ENCODE measurements at places on chromosomes 3 and 15.
A peak's percentile ranks its signal among the peaks of the same experiment; 100 is the strongest.

DNA sequence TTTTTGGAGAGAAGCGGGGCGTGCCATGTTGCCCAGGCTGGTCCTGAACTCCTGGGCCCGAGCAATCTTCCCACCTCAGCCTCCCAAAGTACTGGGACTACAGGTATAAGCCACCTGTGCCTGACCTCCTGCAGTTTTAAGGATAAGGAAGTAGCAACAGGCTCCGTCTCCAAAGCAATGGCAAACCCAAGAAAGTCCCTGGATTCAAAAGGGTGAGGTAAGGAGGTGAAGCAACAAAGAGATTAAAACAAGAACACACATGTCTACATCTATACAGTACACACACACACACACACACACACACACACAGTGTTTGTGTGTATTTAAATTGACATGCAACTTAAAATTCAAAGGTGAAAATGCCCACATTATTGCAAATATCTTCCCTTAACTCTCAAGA lies 58.9 kb downstream of the ABCC5 start:
- no peak for DNase-seq

DNA sequence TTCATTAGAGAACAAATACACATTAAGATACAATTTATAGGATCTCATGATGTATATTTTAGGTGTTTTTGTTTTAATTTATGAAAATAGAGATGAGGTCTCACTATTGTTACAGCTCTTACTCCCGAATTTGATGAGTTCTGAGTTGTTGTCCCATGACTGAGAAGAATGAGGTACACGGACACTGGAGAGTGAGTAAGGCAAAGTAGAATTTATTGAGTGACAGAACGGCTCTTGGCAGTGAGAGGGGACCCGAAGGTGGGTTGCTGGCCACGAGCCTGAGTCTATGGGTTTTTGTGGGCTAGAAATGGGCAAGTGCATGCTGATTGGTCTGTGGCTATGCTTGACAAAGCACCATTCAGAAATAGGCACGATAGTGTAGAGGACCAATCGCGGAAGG lies 3.1 kb upstream of the RNF168 start:
- DNase-seq: no peak

DNA sequence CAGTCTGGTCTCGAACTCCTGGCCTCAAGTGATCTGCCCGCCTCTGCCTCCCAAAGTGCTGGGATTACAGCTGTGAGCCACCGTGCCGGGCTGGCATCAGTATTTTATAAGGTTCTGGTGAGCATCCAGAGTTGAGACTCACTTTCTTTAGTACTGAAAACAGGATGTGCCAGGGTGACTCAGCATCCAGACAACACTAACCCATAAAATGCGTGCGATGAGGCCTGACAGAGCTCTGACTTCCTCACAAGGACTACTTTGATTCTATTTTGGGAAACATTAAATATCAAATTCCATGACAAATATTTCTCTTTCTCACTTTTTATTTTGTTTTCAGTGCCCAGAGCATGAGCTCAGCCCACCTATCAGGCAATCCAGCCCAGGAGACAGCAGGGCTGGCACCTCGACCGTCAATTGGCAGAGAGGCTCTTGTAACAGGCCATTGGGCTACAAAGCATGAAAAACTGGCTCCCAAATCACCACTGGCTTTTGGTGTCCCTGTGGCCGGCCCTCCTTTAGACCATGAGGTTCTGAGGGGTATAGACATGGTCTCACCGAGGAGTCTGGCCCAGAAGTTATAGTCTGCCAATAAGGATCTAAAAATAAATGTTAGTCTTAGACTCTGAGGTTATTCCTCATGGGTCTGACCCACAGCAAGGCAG lies 75.0 kb downstream of the FEM1B start:
- DNase-seq: peak; percentile 91

- DNase-seq: peak; percentile 95
These were observed 1.2 kb downstream of the RAB43 start for GRCh38 chr3:129120254-129121004.

DNA sequence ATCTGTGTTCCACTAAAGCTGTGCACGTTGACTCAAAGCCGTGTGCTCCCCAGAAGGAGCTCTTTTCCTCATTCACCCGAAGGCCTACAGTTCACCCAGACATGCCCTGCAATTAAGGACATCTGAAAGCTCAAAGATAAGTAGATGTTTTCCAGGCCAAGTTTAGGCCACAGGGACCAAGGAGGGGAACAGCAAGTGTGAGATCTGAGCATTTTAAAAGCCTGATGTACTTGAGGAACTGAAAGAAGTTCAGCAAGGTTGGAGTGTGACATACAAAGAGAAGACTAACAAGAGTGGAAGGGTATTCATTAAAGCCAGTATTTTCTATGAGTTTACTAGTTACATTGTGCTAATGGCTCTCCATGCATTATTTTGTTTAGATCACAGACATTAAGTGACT lies 68.0 kb downstream of the CASR start:
- no peak for DNase-seq

DNA sequence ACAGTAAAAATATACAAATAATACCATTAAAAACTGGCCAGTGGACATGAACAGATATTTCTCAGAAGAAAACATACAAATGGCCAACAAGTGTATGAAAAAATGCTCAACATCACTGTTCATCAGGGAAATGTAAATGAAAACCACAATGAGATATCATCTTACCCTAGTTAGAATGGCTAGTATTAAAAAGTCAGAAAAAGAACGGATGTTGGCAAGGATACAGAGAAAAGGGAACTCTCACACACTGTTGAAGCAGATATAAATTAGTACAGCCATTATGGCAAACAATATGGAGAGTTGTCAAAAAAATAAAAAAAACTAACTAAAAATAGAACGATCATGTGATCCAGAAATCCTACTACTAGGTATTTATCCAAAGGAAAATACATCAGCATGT lies 222.7 kb upstream of the NAALADL2 start:
- DNase-seq: no peak

GRCh38 chr15:85329561-85330422 lies 50.6 kb upstream of the AKAP13 start:
- DNase-seq: peak; percentile 51

DNA sequence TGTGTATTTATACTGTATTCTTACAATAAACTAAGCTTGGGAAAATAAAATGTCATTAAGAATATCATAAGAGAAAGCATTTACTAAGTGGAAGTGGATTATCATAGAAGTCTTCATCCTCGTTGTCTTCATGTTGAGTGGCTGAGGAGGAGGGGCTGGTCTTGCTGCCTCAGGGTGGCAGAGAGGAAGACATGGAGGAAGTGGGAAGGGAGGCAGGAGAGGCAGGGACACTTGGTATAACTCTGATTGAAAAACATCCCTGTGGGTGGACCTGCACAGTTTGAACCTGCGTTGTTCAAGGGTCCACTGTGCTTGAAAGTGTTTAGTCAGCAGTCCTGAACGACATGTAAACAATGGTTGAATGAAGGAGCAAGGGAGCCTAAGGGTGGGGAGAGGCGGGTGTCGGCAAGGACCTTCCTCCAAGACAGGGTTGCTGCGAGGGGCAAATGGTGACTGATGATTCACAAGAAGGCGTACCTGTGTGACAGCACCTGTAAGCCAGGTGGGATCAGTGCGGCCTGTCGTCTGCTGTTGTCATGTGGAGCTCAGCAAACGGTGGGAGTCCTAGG lies 103.8 kb upstream of the KLF13 start:
- no peak for DNase-seq

DNA sequence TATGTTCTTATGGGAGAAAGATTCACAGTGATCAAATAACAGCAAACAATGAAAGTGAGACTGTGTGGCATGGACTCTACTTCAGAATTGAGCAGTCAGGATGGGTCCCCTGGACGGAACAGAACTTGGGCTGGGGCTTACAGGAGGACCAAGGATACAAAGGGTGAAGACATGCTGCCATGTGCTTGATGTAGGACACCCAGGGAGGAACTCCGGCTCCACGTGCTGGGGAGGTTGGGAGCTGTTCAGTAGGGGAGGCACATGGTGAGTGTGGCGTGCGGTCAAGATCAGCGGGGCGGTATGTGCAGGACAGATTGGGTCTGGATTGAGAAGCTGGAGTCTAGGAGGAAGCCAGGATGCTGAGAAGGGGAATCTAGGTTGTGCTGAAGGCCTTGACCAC lies 32.6 kb downstream of the PPCDC start:
- DNase-seq: no peak

- no peak for DNase-seq
These were observed 13.0 kb upstream of the APOD start for GRCh38 chr3:195596765-195597171.

- peak; percentile 60 for DNase-seq
These were observed 160.5 kb upstream of the CCDC54 start for GRCh38 chr3:107216711-107217110.

DNA sequence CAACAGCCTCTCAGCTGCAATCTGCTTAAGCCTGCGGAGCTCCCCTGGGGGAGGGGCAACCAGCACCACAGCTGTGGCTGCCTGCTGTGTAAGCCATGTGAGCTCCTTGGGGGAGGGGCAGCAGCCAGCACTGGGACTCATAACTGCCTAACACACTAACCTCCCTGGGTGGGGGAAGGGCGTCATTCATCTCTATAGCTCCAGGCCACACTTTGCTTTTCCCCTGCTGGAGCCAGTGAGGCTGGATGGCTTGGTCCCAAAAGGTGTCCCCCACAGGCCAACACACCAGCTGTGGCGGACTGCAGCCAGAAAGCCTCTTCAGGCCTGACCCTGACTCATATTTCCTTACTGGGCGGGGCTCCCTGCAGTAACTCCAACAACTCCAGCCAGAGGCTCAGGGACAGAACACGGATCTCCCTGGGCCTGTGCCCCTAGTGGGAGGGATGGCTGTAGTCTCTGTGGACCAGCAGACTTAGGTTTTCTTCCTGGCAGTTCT lies 129.8 kb downstream of the PPM1L start:
- DNase-seq: no peak

GRCh38 chr3:122572940-122573412 lies 4.5 kb upstream of the PARP15 start:
- DNase-seq: no peak

DNA sequence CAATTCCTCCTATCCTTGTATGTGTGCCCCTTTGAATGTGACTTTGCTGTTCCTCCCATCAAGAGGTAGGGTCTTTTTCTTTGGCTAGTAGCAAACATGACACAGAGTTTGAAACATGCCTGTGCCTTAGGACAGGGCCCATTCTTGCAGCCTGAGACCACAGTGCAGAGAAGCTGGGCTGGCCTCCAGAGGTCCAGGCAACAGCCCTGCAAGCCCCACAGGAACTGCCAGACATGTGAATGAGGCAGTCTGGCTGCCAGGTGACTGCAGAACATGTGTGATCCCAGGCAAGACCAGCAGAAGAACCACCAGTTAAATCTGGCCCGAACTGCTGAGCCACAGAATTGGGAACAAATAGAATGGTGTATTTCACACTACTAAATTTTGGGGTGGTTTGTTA lies 1.2 kb upstream of the HGD start:
- no peak for DNase-seq

GRCh38 chr15:74793135-74794028 lies 11.5 kb downstream of the CSK start:
- DNase-seq: no peak

DNA sequence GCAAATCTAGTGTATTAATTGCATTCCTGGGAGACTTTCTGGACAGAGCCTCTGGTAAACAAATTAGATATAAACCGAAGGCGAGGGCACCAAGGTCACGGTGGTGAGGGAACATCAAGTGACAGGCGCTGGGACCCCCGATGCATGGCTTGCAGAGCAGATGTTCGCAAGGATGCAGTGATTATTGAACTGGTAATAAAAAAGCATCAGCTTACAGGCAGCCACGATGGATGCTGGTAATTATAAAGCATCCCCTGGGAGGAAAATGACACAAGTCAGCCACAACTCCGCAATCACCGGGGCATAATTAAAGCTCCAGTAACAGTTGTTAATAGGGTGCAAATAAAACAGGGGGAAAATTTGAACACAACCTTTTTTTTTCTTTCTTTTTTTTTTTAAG lies 231.1 kb upstream of the DPH6 start:
- no peak for DNase-seq

GRCh38 chr3:160981217-160981938 lies 123.8 kb downstream of the B3GALNT1 start:
- DNase-seq: no peak

DNA sequence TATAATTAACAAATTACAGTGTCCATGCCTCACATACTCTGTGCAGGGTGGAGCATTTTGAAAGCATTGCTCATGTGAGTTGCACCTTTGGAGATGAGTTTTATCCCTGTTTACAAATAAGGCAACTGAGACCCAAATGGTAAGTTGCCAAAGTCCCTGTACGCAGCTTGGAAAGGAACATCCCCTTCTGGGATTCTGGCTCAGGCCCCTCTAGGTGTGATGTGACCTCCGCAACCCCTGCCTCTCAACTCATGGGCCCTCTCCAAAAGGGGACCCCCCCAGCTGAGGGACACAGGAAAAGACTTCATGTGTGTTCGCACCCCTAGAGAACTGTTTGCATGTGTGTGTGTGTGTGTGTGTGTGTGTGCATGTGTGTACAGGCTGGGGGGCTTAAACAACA lies 25.3 kb downstream of the PRR20G start:
- DNase-seq: no peak

- DNase-seq: peak; percentile 85
These were observed 24.5 kb upstream of the RAD18 start for GRCh38 chr3:8987645-8988383.

DNA sequence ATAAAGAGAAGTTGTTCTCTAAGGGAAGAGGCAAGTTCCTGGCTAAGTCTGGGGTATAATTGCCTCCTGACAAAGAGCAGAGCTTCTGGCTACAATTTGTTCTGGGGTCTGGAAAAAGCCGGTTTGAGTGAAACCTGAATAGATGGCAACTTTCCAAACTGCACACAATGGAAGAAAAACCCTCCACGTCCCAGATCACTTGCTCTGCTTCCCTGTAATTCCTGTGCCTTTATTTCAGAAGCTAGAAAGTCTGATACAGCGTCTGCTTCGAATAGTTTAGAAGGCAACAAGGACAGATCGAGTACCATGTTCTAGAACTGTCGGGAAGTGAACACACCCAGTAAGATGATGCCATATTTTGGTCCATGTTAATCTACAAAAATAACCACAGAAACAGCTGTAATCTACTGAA lies 1.6 kb upstream of the WDR82 start:
- no peak for DNase-seq

- DNase-seq: no peak
These were observed 5.9 kb downstream of the NUP210 start for GRCh38 chr3:13414040-13414729.

GRCh38 chr3:15071699-15072098 lies 6.6 kb upstream of the MRPS25 start:
- DNase-seq: no peak

- no peak for DNase-seq
These were observed 262.3 kb upstream of the HES1 start for GRCh38 chr3:193873426-193874201.

GRCh38 chr3:53155760-53156159 lies 5.2 kb upstream of the PRKCD start:
- DNase-seq: no peak

DNA sequence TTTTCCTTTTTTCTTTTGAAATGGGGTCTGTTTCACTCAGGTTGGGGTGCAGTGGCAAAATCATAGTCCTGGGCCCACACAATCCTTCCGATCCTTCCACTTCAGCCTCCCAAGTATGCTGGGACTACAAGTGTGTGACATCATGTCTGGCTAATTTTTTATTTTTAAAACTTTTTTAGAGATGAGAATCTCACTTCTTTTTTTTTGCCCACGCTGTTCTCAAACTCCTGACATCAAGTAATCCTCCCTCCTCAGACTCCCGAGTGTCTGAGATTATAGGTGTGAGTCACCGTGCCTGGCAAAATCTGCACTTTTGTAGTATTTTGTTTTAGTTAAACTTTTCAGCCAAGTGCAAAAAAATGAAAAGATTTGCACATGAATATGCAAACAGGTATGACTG lies 171.0 kb downstream of the FNDC3B start:
- DNase-seq: no peak

GRCh38 chr3:131501949-131502348 lies 822 bp downstream of the MRPL3 start:
- no peak for DNase-seq
